ENCODE measurements at places on chromosomes 5 and 9.

- no peak for DNase-seq
Measured at GRCh38 chr5:17898766-17899165, 264.5 kb downstream of the TAF11L14 start.

DNA sequence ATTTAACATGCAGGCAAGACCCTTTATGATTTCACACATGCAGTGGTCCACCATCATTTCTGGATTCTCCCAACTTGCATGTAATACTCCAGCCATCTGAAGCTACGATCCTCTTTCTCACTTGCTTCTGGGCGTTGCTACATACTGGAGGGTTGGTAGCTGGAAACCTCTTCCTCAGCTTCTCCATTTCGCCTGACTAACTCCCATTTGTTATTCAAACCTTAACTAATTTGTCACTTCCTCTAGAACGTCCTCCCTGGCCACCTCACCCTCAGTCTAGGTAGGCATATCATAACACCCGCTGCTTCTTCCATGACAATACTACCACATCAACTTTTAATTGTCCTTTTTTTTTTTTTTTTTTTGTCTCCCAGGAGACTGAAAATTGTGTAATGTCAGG is 72.6 kb upstream of the EQTN start:
- no peak for DNase-seq

GRCh38 chr5:38607396-38607795 is 51.0 kb upstream of the LIFR start:
- no peak for DNase-seq

GRCh38 chr5:113520899-113521298 is 7.4 kb downstream of the YTHDC2 start:
- no peak for DNase-seq

DNA sequence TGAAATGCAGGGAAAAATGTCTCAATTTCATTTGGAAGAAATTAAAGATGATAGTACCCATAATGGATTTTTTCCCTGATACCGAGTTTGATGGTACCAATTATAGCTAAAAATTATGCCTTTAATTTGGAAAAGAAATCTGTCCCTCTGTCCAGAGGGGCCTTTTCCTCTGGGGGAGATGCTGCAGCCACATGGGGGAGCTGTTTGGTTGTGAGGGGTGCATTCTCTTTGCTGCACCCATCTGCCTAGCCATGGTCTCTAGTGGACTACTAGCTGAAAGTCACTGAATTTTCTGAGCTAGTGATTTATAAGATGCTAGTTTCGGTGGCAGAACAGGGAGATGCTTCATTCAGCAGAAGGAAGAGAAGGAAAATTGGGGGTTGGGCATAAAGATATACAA is 9.6 kb downstream of the SEC61B start:
- peak; percentile 37 for DNase-seq

GRCh38 chr5:62460578-62460983 is 48.0 kb downstream of the IPO11 start:
- DNase-seq, result peak; percentile 14

GRCh38 chr5:81303563-81303962 is 2.2 kb downstream of the ZCCHC9 start:
- no peak for DNase-seq

DNA sequence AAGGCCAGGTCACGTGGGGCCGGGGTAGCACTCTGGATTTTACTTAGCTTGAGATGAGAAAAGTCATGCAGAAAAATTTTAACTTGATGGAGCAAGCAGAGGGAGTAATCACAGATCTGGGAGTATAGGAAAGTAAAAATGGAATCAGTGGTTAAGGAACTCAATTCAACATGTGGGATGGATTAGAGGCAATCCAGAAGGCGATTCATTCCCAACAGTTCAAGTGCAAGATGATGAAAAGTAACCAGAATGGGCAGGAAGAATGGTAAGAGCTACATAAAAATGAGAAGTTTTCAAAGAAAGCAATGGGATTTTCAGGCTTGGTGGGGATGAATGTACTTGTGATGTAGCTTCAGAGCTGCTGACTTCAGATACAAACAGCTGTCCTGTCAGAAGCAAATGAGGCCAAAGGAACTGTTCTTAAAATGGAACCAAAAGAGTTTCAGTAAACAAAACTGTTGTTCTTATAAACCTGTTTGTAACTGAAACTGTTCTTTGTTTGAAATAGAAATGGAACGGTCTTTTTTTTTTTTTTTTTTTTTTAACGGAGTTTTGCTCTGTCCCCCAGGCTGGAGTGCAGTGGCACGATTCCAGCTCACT is 5.6 kb upstream of the SEC24A start:
- no peak for DNase-seq

- no peak for DNase-seq
Measured at GRCh38 chr5:154984946-154985516, 28.5 kb upstream of the KIF4B start.

GRCh38 chr9:124899845-124900244 is 37.9 kb downstream of the ARPC5L start:
- DNase-seq, result no peak

- DNase-seq, result no peak
Measured at GRCh38 chr9:28668158-28668557, 1094.9 kb upstream of the C9orf72 start.

GRCh38 chr5:132474881-132475496 is 15.6 kb downstream of the IRF1 start:
- DNase-seq, result peak; percentile 6

DNA sequence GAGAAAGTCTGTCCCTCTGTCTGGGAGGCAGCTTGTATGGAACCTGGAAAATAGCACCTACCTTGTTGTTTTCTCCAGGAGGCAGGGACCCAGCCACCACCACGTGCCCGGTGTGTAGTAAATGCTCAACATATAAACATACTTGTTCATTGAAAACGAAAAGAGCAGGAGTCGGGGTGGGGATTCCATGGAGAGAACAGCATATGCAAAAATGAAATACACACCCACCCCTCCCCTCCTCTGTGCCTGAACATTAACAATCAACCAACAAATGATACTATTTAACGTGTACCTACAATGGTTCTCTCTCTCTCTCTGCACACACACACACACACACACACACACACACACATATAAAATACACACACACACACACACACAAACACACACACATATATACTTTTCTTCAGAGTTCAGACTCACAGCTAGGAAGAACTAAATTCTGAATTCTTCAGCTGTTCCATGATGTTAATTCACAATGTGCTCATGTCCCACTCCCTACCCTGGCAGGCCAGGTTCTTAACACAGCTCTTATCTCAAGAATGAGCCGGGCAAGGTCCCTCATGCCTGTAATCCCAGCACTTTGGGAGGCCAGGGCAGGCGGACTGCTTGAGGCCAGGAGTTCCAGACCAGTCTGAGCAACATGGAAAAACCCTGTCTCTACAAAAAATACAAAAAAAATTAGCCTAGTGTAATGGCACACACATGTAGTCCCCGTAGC is 16.3 kb upstream of the DENND1A start:
- DNase-seq, result no peak

DNA sequence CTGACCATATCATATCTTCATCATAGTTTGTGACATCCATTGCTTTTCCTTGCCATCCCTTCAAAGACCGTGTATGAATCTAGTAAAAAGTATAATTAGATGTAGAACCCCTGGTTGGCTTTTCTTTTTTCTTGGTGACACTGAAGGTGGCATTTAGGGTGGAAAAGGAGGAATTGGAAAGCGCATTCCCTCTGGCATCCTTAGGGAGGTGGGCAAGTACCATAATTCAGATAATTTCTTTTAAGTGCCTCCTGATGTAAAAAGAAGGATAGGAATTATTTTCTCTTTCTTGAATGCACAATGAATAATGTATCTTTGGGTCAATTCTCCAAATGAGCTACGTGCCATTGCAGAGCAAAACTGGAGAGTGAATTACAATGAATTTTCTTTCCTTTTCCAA is 73.2 kb upstream of the SMARCA2 start:
- no peak for DNase-seq

DNA sequence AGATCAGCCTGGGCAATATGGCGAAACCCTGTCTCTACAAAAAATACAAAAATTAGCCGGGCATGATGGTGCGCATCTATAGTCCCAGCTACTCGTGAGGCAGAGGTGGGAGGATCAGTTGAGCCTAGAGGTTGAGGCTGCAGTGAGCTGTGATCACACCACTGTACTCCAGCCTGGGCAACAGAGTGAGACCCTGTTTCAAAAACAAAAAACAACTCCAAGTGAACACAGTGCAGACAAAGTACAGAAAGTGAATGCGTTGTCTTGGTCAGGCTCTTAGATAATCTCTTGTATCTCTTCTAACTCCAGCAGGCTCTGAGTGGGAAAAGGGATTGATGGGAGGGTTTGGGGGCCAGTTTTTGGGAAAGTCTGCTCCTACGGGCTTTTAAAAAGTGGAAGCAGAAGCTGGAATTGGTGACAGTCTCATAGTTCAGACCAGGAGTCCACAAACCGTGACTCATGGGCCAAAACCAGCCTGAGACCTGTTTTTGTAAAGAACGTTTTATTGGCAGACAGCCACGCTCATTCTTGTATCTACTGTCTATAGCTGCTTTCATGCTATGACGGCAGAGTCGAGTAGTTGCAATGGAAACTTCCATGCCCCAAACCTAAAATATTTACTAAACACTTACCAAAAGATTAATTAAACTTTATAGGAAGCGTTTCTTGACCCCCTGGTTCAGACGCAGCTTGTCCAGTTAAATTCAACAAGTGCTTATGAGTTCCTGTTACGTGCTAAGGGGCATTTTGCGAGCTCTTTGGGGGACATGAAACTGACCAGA is 32.9 kb downstream of the NDST1 start:
- DNase-seq, result no peak

- no peak for DNase-seq
Measured at GRCh38 chr5:1760656-1761452, 38.8 kb downstream of the MRPL36 start.

DNA sequence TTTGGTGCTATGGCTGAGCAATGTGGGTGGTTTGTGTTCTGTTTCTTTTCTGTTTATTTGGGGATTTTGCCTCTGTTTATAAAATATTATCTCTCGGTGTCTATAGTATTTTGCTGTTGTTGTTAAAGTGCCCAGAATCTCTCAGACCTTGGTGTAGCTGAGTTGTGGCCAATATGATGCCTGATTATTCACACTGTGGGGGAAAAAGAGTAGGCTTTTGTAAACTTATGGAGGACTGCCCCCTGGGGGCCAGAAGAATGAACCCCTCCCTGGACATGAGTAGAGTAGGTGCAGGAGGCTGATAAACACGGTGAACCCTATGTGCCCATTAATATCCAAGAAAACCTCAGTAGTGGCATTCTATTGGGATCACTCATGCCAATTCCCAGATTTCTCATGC is 49.0 kb upstream of the DPYSL3 start:
- no peak for DNase-seq

GRCh38 chr9:8832955-8833354 is 1033.4 kb upstream of the DMAC1 start:
- no peak for DNase-seq

GRCh38 chr5:147408980-147409379 is 100.9 kb downstream of the DPYSL3 start:
- no peak for DNase-seq

Measured in activated CD4-positive, alpha-beta T cell treated with anti-CD3 and anti-CD28 coated beads, Interleukin-2, amount 10 ng/mL, durations not matched to agents 7 days and 5 days (primary cell).